HL-60 (cell line): ENCODE measurements at places on chromosomes 3 and 15.

DNA sequence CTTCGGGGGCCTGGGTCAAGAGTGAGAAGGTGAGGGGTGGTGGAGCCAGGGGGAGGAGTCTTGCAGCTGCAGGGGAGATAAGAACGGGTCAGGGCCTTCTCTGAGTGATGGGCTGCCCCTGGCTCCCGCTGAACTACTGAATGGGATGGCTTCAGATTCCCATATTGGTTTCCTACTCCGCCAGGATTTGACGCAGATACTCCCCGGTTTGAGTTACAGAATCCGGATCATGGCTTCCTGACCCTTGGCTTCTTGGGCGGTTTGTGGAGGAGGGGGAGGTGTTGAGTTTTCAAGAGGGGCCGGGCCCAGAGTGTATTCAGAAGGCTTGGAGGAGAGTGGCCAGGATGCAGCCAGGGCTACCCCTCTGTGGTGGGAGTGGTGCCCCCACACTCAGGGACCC lies 119.9 kb upstream of the ATP2B2 start:
- DNase-seq = no peak

- no peak for DNase-seq
Measured at GRCh38 chr3:63207066-63207590, 71.0 kb upstream of the SYNPR start.

DNA sequence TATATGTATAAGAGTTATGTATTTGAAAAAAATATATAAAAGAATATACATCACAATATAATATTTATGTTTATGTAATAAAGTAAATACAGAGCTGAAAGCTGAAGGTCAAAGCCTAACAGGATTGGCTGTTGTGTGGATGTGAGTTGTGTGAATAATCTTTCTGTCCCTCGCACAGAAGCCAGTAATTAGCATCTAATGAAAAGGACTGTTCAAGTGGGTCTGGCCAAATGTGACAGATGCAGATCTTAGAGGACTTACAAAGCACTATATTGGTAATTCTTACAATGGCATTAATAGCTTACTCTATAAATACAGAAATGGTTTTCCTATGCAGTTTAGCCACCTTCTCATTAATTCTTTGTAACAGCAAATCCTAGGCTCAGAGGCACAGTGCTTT lies 2.4 kb downstream of the MKRN3 start:
- no peak for DNase-seq

- DNase-seq = no peak
Measured at GRCh38 chr3:171907761-171908160, 64.6 kb downstream of the TMEM212 start.

- no peak for DNase-seq
Measured at GRCh38 chr3:33911525-33912322, 113.3 kb downstream of the PDCD6IP start.

GRCh38 chr15:94383706-94384105 lies 152.3 kb downstream of the MCTP2 start:
- DNase-seq = no peak
